ENCODE measurements at places on chromosomes 2 and 18. TPM values are rescaled to one million over a fixed set of nuclear protein-coding genes. Genes with fewer than 3 reads are reported as not detected.

INHBB gene
- 5.1 TPM for polyA plus RNA-seq

RTP5 gene
- 0.02 TPM for polyA plus RNA-seq

MYO5B gene
- 6.2 TPM for polyA plus RNA-seq

COL4A4 gene
- polyA plus RNA-seq = 0.75 TPM

STAT1 gene
- polyA plus RNA-seq = 18.2 TPM

AQP12B gene
- 217 TPM for polyA plus RNA-seq

All from pancreas (tissue), 10 donors.